ENCODE measurements at places on chromosomes 11 and 22.

DNA sequence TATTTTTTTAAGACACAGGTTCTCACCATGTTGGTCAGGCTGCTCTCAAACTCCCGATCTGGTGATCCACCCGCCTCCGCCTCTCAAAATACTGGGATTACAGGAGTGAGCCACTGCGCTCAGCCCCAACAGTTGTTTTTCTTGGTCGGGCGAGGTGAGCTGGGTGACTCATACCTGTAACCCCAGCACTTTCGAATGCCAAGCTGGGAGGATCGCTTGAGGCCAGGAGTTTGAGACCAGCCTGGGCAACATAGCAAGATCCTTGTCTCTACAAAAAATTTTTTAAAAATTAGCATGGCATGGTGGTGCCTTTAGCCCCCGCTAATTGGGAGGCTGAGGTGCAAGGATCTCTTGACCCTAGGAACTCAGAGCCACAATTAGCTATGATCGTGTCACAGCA lies 7.0 kb upstream of the NF2 start:
- DNase-seq: no peak

- no peak for DNase-seq
Observed at GRCh38 chr22:33848251-33848650, 72.0 kb downstream of the LARGE1 start.

GRCh38 chr11:1295086-1295485 lies 14.3 kb downstream of the TOLLIP start:
- no peak for DNase-seq

- DNase-seq: no peak
Observed at GRCh38 chr11:58654908-58655296, 32.4 kb downstream of the CNTF start.

GRCh38 chr22:17548756-17549035 lies 14.6 kb upstream of the SLC25A18 start:
- DNase-seq: no peak

GRCh38 chr11:74388678-74389327 lies 9.4 kb downstream of the PGM2L1 start:
- DNase-seq: peak; percentile 84

- no peak for DNase-seq
Observed at GRCh38 chr11:112223121-112223520, 3.1 kb upstream of the PTS start.

DNA sequence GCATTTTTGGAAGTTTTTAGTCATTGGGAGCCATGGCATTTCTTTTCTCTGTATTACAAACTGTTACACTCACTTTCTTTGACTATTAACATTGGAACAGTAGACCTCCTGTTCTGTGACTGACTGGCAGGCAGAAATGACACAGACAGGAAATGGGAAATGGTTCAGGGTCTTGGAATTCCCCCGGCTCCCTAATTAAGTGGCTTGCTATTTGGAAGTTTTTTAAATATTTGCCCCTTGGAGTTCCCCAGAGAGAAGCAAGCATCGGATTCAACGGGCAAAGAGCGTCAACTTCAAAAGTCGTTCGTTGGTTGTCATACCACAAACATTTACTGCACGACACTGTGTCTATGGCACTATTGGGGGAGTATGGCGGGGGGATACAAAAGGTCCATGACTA lies 1.1 kb upstream of the BIRC2 start:
- peak; percentile 62 for DNase-seq

DNA sequence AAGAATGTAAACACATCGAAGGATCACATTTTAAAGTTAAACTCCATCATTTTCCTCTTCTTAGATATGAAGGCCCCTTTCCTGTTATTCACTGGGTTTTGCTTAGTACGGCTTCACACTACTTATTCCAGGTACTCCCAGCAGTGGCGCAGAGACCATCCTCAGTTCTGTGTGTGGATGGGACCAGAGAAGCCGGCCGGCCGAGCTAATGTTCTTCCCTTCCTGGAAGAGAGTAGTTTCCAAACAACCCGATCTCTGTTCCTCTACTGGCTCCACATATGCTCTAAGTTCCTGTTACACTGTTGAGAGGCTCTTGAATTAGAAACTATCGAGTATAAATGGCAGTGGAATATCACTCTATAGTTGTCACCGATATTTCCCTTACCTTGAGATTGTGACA lies 684 bp upstream of the NFRKB start:
- DNase-seq: no peak

GRCh38 chr11:18986744-18987143 lies 47.5 kb upstream of the MRGPRX1 start:
- DNase-seq: no peak

DNA sequence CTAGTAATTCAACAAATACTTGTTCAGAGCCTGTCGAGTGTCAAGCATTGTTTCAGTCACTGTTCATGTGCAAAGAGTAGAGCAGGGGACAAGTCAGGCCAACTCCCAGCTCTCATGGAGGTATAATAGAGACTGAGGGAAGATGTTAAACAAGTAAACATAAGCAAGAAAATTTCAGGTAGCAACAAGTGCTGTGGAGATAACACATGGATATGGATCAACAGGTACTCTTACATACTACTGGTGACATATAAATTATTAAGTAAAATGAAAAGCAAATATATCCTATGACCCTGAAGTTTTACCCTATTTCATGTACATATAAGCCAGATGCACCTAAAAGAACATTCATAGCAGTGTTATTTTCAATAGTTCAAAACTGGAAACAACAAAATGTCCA lies 42.7 kb downstream of the SIK2 start:
- no peak for DNase-seq

DNA sequence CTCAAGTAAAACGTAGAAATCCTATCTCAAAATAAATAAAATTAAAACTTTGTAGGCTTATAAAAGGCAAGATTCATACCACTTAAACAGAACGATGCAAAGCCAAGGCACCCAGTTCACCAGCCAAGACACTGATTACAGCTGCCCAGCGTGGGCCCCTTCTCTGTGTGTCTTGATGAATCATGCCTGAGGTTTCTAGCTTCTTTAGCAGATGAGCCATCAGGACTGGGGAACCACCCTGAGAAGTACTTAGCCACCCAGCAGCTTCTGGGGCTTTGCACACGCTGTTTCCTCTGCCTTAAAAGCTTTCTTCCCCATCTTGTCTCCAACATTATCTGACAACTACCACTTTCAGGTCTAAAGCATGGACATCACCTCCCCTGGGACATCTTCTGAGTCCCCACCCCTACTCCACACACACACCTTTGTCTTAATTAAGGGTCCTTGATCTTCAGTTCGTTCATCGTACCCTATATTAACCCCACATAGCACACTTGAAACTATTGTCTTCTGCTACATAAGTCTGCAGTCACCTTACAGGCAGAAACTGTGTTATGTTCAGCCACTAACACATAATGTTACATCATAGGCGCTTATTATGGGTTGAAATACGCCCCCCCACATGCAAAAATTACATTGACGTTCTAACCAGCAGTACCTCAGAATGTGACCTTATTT lies 8.7 kb upstream of the LAYN start:
- DNase-seq: no peak

DNA sequence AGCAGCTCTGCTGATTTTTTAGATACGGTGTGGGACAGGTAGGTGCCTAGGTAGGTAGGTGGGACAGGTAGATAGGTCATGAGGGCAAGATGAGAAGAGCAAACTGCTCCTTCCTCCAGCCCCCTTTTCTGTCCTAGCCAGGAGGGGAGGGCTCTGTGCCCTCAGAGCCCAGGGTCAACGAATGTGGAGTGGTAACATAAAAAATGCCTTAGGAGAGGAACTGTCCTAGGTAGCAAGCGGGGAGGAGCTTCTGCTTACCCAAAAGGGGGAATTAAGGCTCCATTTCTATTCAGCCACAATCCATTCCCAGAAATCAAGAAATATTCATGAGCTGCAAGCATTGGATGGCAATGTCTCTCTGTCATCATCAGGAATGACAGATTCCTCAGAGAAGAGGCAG lies 234.8 kb downstream of the GRIK4 start:
- no peak for DNase-seq

DNA sequence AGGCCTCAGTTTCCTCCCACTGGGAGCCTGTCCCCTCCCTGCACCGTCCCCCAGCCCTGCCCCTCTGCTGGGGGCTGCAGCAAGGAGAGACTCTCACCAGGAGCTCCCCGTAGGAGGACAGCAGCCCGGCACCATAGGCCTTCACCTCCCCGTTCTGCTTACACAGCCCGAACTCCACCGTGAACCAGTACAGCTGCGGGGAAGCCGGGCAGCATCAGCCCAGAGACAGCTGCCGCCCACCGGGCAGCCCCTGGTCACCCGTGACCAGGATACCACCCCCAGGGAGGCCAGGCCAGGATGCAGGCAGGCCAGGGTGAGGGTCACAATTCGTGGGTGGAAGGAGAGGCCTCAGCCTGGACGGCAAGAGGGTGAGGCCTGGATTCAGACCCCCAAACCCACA lies 4.6 kb upstream of the INS start:
- no peak for DNase-seq

- no peak for DNase-seq
Observed at GRCh38 chr11:127919206-127920000, 668.0 kb downstream of the ETS1 start.

- no peak for DNase-seq
Observed at GRCh38 chr22:29348956-29349355, 33.5 kb upstream of the RASL10A start.

- no peak for DNase-seq
Observed at GRCh38 chr11:94774345-94774744, 6.2 kb downstream of the AMOTL1 start.

DNA sequence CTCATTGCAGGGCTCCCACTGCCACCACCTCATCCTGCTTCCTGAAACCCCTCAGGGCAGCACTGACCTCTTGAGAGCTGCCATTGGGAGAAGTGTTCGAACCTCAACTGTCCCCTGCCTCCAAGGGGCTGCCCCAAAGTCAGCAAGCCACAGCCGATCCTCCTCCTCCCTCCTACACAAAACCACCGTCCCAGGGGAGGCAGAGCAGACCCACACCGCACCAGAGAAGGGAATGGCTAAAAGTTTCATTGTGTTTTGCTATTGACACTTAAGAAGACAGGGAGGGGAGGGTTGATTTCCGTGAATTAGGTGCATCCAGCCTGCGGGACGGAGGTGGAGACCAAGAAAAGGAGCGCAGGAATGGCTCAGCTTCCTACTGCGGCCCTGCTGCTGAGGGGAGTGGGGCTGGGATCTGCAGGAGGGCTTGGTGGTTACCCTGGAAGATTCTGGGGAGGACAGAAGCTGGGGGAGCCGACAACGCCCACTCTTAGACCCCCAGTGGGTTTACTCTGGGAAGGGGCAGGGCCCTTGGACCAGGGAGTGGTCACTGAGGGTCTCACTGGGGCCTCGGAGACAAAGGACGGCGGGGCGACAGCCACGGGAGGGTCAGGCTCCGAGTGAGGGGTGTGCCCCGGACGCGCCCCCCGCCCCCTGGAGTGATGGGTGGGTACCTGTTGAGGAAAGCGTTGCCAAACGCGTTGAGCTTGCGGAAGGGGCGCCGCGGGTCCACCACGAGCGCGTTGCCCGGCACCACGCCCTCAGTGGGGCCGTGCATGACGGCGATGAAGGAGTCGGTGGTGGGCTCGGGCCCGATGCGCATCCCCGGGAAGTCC lies 815 bp downstream of the EHD1 start:
- peak; percentile 38 for DNase-seq

- no peak for DNase-seq
Observed at GRCh38 chr11:86610559-86611341, 61.7 kb downstream of the ME3 start.

- no peak for DNase-seq
Observed at GRCh38 chr11:56705784-56706396, 7.0 kb downstream of the OR9G1 start.

- DNase-seq: peak; percentile 30
Observed at GRCh38 chr11:22244986-22245592, 52.2 kb downstream of the ANO5 start.

DNA sequence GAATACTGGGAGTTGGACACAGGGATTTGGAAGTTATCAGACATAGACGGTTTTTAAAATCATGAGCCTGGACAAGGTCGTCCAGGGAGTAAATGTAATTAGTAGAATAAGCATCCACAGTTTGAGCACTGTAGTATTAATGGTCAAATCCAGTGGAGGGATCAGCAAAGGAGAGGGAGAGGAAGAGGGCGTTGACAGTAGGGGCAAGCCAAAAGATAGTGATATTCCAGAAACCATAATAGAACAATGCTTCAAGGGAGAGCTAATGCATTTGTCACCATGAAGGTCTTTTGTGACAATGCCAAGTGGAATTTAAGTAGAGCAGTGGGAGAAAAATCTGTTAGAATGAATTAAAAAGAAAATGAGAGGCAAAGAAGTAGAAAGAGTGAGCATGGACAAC lies 68.9 kb upstream of the SLC5A12 start:
- no peak for DNase-seq

GRCh38 chr22:32482708-32483107 lies 8.1 kb downstream of the FBXO7 start:
- peak; percentile 72 for DNase-seq

DNA sequence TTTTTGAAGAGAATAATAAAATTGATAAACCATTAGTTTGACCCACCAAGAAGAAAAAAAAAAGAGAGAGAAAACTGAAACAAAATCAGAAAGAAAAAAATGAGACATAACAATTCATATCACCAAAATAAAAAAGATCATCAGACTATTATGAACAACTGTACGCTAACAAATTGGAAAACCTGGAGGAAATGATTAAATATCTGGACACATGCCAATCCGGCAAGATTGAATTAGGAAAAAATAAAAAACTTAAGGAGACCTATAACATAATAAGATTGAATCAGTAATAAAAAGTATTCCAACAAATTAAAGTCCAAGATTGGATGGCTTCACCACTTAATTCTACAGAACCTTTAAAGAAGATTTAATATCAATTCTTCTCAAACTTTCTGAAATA lies 136.7 kb downstream of the CASP12 start:
- DNase-seq: no peak

- DNase-seq: no peak
Observed at GRCh38 chr11:118217575-118217974, 7.2 kb downstream of the JAML start.

- DNase-seq: no peak
Observed at GRCh38 chr11:69170704-69171103, 15.0 kb downstream of the SMIM38 start.

DNA sequence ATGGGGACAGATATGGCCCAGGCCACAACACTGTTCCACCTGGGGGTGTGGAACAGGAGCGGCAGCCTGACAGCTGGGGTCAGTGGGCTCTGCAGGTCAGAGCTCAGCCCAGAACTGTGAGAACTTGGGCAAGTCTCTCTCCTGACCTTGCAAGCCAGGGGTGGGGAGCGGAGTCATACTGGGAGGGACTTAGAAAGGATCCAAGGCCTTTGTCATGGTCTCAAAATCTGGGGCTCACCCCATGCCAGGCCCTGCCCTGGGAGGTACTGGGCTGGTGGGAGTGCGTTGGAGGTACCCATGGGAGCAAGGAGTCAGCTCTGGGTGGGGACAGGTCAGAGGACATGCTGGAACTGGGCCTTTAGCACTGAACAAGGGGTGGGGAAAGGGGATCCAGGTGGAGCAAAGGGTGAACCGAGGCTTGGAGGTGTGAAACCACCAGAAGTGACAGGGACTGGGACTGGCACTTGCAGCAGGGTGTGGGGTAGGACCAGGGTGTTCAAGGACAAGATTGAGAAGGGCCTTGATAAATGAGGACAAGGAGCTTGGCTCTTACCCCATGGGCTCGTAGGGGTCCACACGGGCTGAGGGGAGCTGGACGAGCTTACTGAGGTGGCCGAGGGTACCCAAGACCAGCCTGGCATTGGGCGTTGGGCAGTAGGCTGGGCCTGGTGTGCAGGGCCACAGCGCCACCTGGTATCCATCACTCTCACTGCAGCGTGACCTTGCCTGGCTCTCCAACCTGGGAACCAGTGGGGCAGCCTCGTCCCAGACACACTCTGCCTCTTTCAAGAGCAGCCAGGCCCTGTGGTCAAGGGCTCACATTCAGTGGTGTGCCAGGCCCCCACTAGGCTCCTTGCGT lies 7.4 kb upstream of the PMM1 start:
- DNase-seq: peak; percentile 83

- peak; percentile 99 for DNase-seq
Observed at GRCh38 chr11:64317961-64318765, at the start of gene PRDX5. TSS of gene PRDX5 (plus strand) at chr11:64318121. CDS start at chr11:64318216, 95 bp downstream.
